ENCODE measurements at places on chromosomes 3 and 15.
A peak's percentile ranks its signal among the peaks of the same experiment; 100 is the strongest.

DNA sequence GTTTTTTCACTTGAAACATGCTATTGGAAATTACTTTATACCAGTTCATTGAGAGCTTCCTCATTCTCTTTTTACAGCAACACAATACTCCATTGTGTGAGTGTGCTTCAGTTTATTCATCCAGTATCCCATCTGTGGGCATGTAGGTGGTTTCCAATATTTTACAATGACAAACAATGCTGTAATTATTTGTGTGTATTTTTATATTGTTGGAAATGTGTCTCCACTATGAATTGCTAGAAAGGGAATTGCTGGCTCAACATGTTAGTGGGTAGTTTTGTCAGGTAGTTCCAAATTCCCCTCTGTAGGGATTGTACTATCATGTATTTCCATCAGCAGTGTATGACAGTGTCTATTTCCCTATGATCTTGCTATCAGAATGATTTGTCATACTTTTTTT lies 65.8 kb upstream of the MAGI1 start:
- no peak for DNase-seq

DNA sequence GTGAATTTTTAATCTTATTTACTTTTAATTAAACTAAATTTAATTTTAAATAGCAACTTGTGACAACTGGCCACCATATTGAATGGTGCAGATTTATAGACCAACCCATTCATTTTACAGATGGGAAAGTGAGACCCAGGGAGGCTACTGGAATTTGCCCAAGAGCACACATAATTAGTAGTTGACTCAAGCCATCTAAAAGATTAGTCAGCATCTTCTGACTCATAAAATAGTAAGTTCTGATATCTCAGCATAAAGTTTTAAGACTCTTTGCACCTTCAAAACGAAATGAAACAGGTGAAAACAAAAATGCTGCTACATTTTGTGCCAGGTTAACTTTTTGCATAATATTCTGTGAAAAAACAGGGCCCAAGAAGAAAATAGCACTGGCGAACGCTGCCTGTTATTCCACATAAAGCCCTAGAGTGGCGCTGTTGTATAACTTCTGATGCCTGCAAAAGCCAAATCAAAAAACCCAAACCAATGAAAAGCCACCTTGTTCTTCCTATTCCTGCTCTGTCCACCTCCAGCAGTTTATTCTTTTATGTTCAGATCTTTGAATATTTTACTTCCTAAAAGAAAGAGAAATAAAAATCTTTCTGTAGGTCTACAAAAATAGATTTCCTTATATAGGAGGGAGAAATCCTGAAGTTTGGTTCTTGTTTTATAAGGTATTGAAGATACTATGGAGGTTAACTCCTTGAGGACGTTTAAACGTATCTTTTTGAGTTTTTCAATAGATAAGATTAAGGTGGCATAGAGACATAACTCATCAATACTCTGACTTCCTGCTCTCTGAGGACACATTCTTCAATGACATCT lies 62.8 kb downstream of the OTOL1 start:
- DNase-seq, result peak; percentile 26

DNA sequence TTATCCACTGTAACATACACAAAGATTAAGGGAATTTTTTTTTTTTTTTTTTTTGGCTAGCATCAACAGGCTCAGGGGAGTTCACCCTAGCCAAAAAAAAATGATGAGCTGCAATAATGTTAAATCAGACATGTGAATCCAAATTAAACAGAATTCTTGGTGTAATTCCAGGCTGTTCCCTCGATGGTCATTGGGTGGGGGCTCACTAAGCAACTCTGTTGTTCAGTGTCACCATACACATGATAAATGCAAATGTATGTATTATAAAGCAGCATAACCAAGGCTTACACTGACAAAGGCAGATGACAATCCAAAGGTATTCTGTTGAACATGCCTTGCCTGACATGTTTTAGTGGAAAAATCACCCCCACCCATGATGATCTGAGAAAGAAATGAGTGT lies 29.0 kb downstream of the IL1RAP start:
- no peak for DNase-seq

GRCh38 chr3:94183551-94183950 lies 120.7 kb downstream of the NSUN3 start:
- DNase-seq, result no peak

DNA sequence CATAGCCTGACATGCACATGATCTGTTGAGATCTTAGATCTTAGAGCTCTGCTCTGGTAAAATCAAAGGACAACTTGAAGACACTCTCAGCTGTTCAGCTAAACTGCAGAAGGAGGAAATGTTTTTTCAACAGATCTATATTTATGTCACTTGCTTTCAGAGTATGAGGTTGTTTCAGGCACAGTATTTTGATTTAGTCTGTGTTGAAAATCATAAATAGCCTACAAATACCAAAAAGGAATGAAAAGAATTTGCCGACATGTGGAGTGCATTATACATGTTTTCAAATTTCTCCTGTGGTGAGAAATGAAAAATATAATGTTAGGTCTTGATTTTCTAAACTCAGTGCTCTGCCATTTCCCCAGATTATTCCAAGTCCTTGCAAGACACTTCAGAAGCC lies 1118.4 kb downstream of the TBL1XR1 start:
- no peak for DNase-seq

DNA sequence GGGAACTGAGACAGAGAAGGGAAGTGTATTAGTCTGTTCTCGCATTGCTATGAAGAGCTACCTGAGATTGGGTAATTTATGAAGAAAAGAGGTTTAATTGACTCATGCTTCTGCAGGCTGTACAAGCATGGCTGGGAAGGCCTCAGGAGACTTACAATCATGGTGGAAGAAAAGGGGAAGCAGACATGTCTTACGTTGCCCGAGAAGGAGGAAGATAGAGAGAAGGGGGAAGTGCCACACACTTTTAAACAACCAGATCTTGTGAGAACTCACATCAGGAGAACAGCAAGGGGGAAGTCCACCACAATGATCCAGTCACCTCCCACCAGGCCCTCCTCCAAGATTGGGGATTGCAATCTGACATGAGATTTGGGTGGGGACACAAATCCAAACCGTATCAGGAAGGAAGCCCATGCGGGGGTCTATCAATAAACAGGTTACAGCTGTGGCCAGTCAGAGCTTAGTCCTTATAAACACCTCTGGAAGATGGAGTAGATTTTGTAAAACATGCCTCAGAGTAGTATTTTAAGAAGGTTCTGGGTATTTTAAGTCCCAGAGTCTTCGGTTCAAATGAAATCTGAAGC lies 153.9 kb downstream of the GHSR start:
- DNase-seq, result no peak

GRCh38 chr3:4107430-4107829 lies 195.7 kb upstream of the SETMAR start:
- no peak for DNase-seq

DNA sequence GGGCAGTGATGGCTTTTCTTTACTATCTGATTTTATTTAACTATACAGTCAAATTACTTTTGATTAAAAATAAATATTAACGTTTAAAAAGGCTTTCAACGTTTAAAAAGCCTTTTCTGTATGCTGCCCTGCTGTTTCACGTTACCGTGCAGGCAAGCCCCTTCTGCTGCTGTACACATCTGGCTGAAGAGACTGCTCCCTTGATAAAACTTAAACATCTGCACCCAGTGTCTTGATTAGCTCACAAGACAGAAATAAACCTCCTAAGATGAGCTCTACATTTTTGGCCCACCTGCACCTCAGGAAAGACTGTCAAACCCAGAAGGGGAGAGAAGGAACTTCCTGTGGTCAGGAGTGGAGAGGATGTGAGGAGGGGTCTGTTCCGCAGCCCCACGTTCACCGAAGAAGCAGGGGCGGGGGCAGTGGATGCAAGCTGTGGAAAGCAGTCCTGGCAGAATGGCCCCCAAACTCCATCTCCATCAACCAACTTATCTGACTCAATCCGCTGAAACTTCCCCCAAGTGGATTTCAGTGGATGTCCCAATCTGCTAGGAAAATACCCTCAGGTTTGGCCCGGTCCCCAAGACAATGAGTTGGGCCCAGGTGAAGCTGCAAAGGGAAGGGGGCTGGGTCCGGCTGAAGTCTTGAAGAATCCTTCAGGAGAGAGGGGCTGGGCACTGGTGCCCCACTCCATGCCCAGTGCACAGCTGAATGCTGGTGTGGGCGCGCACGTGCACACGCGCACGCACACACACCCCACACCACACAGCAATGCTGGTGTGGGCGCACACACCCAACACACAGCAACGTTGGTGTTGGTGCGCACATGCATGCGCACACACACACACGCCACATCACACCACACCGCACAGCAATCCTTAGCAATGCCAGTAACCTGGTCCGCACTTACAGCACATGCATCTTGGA lies 88.6 kb downstream of the LRIG1 start:
- DNase-seq, result no peak

DNA sequence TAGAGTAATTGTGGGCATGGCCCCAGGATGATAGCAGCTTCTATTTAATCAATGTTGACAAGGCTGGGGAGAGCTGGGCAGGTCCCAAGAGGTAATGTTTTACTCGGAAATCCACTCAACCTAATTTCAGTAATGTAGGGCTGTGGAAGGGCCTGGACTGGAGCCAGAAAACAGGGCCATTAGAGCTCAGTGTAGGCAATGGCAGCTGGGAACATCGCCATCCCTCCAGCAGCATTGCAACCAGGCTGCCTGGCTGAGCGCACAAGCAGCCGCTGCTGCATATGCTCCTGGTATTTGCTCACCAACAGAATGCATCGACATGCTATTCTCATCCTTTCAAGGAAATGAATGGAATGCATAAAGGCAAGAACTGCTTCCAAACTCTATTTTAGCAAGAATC lies 90.0 kb downstream of the GAP43 start:
- no peak for DNase-seq

- no peak for DNase-seq
Measured at GRCh38 chr3:34364335-34364734, 565.9 kb downstream of the PDCD6IP start.

DNA sequence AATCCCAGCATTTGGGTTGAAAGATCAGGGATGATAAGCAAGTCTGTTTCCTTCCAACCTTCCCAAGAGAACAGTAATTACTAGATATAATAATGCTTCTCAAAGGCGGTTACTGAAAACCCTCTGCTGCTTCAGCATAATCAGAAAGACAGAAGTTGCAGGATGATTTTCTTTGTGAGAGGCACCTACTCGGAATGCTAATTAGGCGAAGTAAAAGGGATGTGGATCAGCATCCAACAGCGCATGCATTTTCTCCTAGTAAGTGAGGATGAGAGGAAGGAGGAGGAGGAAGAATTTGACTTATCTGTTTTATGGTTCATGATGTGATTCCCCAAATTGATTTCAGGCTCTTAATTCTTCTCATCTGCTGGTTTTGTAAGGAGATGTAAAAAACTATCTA lies 118.0 kb downstream of the CACNA2D3 start:
- no peak for DNase-seq

GRCh38 chr15:52857937-52858781 lies 68.0 kb upstream of the ONECUT1 start:
- DNase-seq, result no peak

DNA sequence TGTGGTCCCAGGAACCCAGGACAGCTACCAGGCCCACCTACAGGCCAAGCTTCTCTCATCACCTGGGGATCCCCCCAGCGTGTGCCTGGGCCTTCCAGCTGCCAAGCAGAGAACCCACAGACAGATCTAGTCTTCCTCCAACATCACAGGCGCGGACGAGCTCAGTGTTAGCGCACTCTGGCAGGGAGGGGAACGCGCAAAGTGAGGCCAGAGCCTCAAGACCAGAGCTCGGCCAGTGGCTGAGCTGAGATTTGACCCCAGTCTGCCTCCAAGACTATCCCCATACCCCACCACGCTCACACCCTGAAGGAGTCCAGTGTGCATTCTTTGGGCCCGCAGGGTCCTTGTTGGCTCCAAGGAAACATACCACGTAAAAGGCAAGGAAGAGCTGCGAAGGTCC lies 5.1 kb downstream of the MFGE8 start:
- no peak for DNase-seq

DNA sequence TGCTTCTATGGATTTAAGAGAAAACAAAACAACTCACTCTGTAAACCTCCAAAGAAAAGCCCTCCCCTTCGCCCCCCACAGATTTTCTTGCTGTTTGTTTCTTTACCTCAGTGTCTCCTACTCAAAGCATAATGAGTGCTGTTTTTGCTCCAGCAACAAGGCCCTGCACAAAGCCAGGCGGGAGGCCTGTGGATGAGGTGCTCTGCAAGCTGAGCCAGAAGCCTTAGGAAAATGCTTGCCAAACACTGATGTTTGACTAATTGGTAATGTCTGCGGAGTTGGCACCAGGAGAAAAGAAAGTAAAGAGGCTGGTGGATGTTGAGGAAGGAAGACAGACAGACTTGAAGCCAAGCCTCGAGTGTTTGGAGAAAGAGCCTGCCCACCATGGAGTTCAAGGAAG lies 99.7 kb downstream of the RARB start:
- no peak for DNase-seq

- DNase-seq, result no peak
Measured at GRCh38 chr3:24378313-24378712, 116.3 kb downstream of the THRB start.

GRCh38 chr3:140545756-140546155 lies 132.1 kb upstream of the TRIM42 start:
- no peak for DNase-seq

- no peak for DNase-seq
Measured at GRCh38 chr3:100245136-100245535, 15.7 kb upstream of the TBC1D23 start.

GRCh38 chr15:74628199-74628598 lies 12.6 kb downstream of the CLK3 start:
- DNase-seq, result no peak

- DNase-seq, result no peak
Measured at GRCh38 chr3:180306691-180307090, 270.0 kb upstream of the PEX5L start.

DNA sequence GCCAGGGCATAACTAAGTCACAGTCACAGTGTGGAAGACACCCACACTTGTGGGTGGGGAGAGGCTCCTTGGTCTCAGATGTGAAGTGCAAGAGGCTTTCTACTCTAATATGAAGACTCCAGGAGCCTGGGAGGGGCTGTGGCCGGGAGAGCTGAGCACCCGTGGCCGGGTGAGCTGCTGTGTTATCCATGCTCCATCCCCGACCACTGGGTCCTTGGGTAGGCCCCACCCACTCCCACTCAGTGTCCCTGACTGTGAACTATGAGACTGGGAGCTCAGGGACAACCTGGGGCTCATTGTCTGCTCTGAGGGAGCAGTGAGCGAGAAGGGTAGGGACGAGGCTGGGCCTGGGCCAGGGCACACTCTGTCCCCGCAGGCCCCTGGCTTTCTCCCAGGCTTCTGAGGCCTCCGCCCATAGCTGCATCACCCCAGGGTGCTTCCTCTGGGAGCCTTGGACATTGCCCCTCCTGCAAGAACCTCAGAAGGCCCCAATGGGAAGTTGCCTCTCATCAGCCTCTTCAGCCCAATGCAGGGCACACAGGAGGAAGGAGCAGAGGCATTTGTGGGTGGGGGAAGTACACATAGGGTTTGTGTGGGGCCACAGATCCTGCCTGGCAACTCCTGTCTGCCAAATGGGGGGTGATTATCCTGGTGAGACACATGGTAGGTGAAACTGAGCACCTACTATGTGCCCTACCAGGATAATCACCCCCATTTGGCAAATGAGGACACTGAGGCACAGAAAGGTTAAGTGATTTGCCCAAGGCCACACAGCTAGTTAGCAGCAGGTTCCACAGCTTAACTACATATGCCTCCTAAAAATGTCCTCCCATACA lies 2.4 kb downstream of the ANPEP start:
- no peak for DNase-seq

GRCh38 chr3:43613976-43614375 lies 7.8 kb downstream of the ANO10 start:
- DNase-seq, result no peak

Measured in neural crest cell (in vitro differentiated cells).